Cardiac fibroblast (primary cell): ENCODE measurements at places on chromosomes 5 and 9.
A peak's percentile ranks its signal among the peaks of the same experiment; 100 is the strongest.

- DNase-seq: no peak
Measured at GRCh38 chr9:135471791-135472640, 7.6 kb upstream of the PPP1R26 start.

GRCh38 chr9:112764344-112764743, 13.8 kb downstream of the SNX30 start:
- DNase-seq: peak; percentile 69

- DNase-seq: no peak
Measured at GRCh38 chr5:24805230-24805629, 160.5 kb upstream of the CDH10 start.

DNA sequence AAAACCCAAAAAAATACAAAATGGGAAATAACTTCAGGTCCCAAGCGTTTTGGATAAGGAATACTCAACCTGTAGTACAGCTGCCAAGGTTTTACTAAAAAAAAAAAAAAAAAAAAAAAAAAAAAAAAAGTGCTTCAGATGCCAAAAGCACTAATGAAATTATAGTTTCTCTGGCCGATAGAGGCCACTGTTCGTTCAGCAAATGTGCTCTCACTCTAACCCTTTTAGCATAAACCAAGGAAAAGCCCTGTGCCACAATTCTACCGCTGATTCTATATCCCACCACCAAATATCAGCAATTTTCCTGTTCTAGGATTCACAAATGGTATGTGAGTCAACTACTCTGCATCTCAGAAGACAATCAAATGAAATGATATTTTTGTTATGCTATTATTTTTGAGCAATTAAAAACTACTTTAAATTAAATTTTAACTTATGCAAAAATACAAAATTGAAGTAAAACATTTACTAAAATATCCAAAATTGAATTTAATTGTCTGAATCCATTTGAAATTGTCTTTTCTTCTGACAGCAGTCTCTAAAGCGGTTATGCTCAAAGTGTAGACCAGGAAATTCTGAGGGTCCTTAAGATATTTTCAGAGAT, 79.8 kb downstream of the RICTOR start:
- peak; percentile 85 for DNase-seq

GRCh38 chr5:150286820-150287219, 2.8 kb downstream of the CAMK2A start:
- no peak for DNase-seq

GRCh38 chr5:152683205-152683604, 278.1 kb upstream of the NMUR2 start:
- no peak for DNase-seq

DNA sequence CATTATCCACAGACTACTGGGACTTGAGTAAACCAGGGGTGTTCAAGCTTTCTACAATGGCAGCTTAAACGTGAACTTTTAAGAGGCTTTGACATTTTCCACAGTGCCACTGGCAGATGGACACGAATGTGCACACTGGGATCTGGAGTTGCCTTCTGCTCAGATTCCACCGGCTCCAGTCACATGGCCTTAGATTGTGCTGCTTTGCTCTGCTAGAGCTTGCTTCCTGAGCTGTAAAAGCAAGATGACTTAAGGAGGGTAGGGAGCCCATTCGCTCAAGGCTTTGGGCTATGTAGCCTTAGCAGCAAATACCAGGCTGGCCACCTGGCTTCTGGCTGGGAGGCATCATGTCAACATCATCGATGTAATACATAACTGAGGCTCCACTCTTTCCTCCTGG, 436.9 kb downstream of the MED10 start:
- no peak for DNase-seq

- no peak for DNase-seq
Measured at GRCh38 chr9:72789885-72790284, 163.0 kb downstream of the ALDH1A1 start.

DNA sequence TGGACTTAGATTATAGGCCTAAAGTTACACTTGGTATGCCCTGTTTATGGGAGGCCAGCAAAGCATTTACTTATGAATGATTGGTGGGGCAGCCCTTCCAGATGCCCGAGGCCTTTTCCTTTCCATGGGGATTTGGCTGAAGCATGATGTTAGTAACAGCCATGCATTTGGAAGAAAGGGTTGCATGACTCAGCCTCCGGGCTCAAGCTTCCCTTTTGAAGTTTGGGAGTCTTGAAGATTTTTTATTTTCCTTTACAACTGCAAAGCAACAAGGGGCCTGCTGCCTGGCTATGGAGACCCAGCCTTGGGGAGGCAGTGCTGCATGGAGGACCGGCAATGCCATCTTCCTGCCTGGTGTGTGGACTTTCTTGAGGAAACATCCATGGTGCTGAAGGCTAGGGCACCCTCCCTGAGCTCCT, 244.7 kb downstream of the ICE1 start:
- DNase-seq: no peak

DNA sequence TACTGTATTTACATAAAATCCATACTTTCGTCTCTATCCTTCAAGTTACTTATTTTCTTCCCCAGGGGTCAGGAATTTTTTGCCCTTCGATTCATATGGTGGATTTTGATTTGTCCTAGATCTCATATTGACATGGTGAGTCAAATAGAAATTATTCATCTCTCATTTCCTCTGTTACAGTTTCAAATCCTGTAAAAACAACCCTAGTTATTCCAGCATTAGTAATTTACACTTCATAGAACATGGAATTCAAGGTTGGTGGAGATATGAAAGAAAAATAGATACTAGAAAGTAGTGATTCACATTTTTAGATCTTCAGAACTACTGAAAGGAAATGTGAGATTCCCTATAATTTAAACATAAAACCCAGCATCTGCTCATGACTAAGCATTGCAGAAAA, 1331.0 kb upstream of the CDH9 start:
- DNase-seq: no peak

DNA sequence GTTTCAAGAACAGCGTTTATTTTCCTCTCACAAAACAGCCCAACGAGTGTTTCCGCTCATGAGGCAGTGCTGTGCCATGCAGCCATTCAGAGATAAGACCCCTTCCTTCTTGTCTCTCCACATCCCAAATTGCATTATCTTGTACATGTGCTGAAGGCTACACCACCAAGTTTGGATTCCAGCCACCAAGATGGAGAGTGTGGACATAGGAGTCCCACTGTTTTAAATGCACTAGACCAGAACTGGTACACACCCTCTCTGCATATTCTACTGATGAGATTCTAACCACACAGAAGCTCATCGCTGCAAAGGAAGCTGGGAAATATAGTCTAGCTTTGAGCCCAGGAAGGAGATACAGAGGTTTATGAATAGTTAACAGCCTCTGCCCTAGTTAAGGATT, 509.4 kb downstream of the NFIB start:
- DNase-seq: peak; percentile 56

DNA sequence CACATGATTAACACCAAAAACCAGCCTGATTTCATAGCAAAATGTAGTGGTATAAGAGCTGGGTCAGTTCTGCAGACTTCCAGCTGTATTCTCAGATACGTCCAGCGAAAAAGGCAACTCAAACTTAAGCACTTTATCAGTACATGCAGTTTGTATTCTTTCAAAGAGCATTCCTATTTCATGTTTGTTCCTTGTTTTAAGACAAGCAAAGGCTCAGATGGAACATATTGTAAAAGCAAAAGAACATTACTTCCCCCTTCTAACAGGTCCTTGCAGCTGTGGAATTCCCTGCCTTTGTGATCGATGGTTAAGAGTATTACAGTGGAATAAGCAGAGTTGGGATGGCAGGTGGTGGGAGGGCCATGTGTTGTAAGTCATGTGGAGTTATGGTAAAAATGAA, 86.3 kb upstream of the GRHPR start:
- DNase-seq: no peak

GRCh38 chr9:135886147-135886981, 21.0 kb downstream of the CAMSAP1 start:
- no peak for DNase-seq

DNA sequence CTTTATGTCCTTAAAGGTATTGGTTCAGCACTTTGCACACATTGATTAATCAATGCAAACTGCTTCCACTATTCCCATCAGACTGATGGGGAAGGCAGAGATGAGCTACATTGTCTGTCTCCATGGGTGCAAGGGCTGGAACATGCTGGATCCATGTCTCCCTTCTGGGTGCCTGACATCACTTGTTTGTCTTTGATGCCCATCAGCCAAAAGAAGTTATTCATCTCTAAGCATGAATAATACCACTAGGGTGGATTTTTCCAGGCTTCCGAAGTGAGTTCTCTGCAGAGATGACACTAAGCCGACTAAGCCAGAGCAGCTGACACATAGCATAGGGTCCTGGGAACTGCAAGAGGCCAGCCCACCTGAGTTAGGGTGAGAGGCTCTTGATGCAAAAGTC, 8.7 kb downstream of the FGF1 start:
- no peak for DNase-seq

- peak; percentile 49 for DNase-seq
Measured at GRCh38 chr5:36369219-36369690, 67.6 kb upstream of the RANBP3L start.

GRCh38 chr9:117677572-117677971, 26.6 kb upstream of the TLR4 start:
- no peak for DNase-seq

DNA sequence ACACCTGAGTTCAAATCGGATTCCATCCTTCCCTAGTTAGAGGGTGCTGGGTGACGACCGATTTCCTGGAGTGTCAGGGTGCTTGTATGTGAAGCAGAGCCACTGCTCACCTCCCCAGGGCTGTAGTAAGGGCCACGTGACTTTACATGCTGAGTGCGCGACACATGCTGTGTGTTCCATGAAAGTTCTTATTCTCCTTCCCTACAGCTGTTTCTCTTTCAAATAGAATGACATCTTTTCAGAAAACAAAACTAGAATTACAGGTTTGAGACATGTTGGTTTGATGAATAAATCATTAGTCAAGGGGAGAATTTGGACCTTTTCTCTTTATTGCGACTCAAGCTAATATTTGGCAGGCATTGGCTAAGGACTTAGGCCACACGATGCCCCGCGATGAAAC, 113.1 kb downstream of the JMY start:
- DNase-seq: no peak

DNA sequence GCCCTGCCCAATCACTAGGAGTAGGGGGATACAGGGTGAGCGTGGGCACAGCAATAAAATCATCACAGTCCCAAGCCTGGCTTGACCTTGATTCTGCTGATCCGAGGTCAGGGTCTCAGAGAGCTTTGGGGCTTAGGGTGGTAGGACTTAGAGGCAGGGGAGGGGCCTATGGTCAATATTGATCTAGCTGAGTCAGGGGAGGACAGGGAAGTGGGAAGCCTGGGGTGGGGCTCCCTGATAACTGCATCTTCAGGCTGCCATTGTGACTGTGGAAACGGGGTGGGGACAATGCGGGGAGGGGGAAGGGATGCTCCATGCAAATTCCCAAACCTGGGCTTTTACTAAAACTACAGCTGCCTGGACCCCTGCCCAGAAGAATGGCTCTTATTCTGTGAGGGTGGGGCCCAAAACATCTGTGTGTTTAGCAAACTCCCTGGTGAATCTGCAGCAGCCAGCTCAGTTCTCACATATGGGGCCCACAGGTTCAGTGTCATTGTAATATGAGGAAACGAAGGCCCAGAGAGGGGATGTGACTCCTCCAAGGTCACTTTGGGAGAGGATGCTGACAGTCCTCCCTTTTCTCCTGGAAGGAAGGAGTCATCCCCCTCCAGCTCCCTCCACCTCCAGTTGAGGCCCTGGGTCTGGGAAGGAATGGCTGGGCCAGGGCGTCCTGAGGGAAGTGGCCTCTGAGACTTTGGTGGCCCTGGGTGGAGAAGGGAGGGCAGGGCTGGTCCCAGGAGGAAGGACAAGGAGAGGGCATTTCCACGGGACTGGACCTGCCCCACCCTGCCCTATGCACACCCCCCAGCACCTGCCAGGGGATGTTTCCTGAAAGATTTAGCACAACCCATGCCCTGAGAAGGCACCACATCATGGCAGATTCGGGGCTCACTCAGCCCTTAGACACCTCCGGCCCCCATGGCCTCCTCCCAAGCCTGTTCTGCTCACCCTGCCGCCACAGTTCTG, 26.4 kb downstream of the SLC6A7 start:
- no peak for DNase-seq

DNA sequence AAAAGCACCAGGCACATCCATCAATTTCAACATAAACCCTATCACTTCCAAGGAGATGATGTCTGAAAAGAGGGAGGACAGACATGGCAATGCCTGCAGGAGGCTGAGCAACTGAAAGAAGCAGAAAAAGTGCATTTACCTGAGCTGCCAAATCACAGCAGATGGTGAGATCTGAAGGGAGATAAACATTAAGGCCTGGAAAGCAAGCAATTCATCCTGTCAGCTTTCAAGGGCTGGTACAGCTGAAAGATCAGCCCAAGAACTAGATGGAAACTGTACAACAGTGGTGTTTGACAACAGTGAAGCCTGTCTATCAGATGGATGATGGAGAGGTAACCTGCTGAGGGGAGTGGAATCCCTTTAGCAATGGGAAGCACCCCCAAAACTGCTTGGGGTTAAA, 433.2 kb upstream of the ZNF608 start:
- no peak for DNase-seq

GRCh38 chr5:33440482-33441240, at the start of gene TARS1:
Gene TARS1 (plus strand): TSS chr5:33440965. CDS start chr5:33441087, 122 bp downstream.
- DNase-seq: peak; percentile 100

DNA sequence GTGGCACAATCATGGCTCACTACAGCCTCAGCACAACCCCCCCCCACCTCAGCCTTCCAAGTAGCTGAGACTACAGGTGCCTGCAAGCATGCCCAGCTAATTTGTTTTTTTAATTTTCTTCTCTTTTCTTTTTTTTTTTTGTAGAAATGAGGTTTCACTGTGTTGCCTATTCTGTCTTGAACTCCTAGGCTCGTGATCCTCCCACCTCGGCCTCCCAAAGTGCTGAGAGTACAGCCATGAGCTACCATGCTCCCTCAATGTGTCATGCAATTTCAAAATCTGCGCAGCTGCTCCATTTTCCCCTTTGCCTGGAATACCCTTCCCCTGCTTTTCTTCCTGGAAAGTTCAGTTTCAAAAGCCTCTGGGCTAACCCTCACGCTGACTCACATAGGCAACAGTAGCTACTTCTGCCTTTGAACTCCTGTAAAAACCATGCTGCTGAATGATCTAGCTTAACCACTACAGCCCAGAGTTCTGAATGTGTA, 71.0 kb upstream of the IL7R start:
- no peak for DNase-seq

- peak; percentile 12 for DNase-seq
Measured at GRCh38 chr5:35031276-35031675, 16.5 kb downstream of the AGXT2 start.

DNA sequence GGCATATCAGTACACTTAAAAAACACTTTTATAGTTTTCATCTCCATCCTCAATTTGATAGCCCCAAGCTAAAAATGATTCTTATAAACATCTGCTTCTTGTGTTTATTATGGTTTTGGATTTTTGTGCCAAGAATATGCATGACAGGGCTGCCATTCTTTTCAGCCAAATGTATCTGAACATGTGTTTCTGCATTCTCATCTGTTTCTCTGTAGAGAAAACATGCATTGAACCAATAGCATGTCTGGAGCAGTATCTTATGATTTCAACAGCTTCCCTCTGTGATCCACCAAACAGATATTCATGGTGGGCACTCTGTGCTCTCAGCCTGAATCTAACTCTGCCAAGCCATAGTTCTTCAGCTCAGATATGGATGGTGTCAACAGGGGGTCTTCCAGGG, 99.3 kb upstream of the ERCC6L2 start:
- DNase-seq: no peak

GRCh38 chr5:40386289-40386688, 293.4 kb upstream of the PTGER4 start:
- DNase-seq: no peak

GRCh38 chr9:124210697-124211096, 47.1 kb upstream of the NEK6 start:
- DNase-seq: peak; percentile 17

GRCh38 chr9:13904746-13905145, 409.2 kb downstream of the NFIB start:
- DNase-seq: peak; percentile 43
